ENCODE measurements at places on chromosomes 16 and 17. TPM values are rescaled to one million over a fixed set of nuclear protein-coding genes. Genes with fewer than 3 reads are reported as not detected.

FOXN1 gene
- not detected for total RNA-seq

EVI2B gene
- under 0.01 TPM for total RNA-seq

TBC1D3E gene
- 0.32 TPM for total RNA-seq

EPOP gene
- total RNA-seq = 1.3 TPM

HEATR9 gene
- not detected for total RNA-seq

FADS6 gene
- total RNA-seq = not detected

TMEM106A gene
- 11.7 TPM for total RNA-seq

PPL gene
- 0.32 TPM for total RNA-seq

PIRT gene
- total RNA-seq = not detected
